Vagina (tissue), 2 donors: ENCODE measurements at places on chromosomes 12 and 14.

DNA sequence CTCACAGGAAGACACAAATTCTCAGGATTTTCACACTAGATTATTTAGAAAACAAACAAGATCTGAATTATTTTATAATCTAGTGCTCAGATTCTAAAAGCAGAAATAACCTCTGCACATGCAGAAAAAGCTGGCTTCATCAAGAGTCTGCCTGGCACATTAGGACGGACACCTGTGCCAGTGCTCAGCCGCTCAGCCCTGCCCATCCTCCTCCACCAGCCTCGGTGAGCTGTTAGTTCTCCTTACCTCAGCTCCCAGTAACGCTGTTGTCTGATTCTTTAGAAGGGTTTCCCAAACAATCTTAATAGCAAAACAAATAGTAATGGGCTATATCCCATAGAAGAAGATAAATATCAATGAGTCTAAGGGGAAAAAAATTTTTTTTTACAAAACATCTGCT lies 27.7 kb downstream of the DUSP16 start:
- no peak for DNase-seq

DNA sequence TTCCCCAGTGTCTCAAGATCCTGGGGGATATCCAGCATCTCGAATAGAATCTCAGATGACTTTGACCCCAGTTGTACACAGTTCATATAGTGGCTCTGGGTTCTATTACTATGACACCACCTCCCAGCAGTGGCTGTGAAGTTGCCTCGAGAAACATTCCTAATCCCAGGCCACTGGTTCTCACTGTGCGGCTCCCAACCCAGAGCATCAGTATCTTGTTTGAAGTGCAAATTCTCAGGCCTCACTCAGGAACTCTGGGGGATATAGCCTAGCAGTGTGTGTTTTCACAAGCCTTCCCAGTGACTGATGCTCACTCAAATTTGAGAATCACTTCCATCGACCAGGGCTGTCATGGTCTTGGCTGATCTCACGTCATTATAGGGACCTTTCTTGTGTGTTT lies 69.3 kb upstream of the IGF1 start:
- no peak for DNase-seq

GRCh38 chr12:47797441-47797840 lies 22.3 kb downstream of the HDAC7 start:
- DNase-seq = no peak

- no peak for DNase-seq
Measured at GRCh38 chr14:33317675-33318074, 379.0 kb downstream of the NPAS3 start.

DNA sequence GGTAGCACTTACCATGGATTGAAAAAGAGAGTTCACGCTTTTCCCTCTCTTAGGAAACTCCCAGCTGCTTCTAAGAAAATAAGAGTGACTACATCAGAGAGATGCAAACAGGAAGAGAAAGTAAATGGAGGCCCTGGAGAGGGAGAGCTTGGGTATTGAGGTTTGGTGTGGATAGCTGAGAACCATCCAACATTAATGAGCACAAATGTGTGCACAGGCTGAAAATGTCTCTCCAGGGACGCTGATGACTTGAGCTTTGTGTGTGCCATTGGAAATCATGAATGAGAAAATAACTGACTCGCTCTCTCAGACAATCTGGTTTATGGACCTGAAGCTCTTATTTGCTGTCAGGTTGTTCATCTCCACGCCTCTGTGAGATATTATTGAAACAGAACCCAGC lies 318.8 kb downstream of the NRXN3 start:
- no peak for DNase-seq

DNA sequence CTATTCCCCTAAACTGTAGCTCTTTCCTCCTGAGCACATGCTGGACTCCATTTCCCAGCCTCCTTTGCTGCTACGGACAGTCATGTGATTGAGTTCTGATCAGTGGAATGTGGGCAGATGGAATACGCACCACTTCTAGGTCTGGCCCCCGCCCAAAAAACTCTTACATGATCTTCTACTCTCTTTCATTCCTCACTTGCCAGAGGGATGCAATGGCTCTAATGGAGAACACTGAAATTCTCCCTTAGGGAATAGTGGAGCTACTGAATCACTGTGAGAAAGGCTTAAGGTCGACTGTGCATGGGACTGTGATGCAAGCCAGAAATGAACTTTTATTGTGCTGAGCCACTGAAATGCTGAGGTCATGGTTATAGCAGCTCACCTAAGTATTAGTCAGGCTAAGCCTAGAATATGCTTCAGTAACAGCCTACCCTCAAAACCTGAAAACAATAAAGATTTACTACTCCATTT lies 13.0 kb upstream of the TMED2 start:
- DNase-seq = no peak

- DNase-seq = no peak
Measured at GRCh38 chr14:56216626-56217379, 98.6 kb downstream of the PELI2 start.
